Hindlimb muscle (tissue), 1 donor: ENCODE measurements at places on chromosomes 2 and 18.
A peak's percentile ranks its signal among the peaks of the same experiment; 100 is the strongest.

DNA sequence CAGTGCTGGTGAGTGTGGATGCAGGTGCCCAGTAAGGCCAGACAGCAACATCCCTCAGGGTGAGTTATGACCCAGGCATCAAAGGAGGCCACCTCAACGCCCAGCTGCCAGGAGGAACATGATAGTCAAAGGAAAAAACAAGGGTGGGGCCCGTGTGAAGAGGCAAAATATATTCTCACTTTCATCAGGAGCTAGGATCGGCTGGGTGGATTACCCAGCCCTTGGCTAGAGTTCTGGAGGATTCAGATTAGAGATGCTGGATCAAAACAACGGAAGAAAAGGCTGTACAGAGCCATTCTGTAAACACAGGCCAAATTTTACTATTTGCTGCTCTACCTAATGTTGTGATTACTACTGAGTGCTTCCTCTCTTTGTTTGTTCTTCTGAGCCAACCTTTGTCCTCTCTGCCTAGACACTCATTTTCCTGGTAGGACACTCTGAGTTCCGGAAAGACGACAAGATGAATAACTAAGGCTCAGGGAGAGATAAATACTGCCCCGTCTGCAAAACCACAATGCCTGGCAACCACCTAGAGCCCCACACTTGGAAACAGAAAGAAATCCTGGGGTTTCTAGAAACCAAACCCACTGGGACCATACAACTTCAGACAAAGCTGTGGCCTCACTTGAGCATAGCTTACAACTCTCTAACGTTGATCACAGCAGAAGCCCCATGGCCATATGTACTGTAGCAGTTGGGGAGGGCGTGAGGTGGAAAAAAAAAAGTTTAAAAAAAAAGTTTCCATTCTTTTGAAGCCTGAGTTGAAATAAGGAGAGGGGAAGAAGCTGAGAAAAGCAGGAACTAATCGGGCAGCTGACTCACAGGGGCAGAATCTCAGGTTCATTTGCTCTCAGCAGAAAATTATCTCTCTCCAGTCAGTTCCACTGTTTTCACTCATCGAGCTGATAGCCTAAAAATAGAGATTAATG is 17.8 kb upstream of the PMAIP1 start:
- DNase-seq, result no peak

- DNase-seq, result no peak
Observed at GRCh38 chr2:48454504-48454903, 75.5 kb upstream of the STON1 start.

GRCh38 chr2:183519371-183520056 is 395.3 kb downstream of the NUP35 start:
- DNase-seq, result no peak

- DNase-seq, result no peak
Observed at GRCh38 chr2:209424781-209425470, 1.1 kb downstream of the MAP2 start.

DNA sequence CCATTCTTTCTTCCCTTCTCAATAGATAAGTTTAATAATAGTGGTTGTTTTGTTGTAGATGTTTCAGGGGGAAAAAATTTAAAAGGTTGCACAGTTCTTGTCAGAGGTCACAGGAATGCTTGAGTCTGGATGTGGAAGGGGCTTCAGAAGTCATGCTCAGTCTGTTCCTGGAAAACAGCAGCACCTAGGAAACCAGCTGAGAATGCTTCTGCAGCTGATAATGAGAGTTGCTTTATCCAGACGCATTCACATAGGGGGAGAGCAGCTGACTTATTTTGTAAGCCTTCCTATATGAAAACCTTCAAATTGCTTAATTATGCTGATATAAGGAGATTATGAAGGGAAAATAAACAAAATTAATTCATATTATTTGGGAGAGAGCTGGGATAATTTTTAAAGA is 235.5 kb downstream of the GULP1 start:
- DNase-seq, result peak; percentile 55
